ENCODE measurements at places on chromosomes 2 and 18.

GRCh38 chr2:176128982-176129796 lies at the start of gene HOXD8:
Gene HOXD8 (plus strand): TSS chr2:176129705. CDS start chr2:176130367, 662 bp downstream.
- no peak for DNase-seq

- DNase-seq = no peak
Measured at GRCh38 chr2:188795762-188796161, 178.4 kb upstream of the COL3A1 start.

- DNase-seq = no peak
Measured at GRCh38 chr18:57837917-57838548, 34.9 kb upstream of the ATP8B1 start.

GRCh38 chr2:675982-676646 lies 1.1 kb downstream of the TMEM18 start:
- no peak for DNase-seq

GRCh38 chr2:181312515-181312927 lies 144.7 kb upstream of the ITGA4 start:
- no peak for DNase-seq

GRCh38 chr2:59930430-59930829 lies 623.0 kb downstream of the BCL11A start:
- no peak for DNase-seq

- DNase-seq = no peak
Measured at GRCh38 chr18:35578481-35578880, 3.1 kb upstream of the GALNT1 start.

DNA sequence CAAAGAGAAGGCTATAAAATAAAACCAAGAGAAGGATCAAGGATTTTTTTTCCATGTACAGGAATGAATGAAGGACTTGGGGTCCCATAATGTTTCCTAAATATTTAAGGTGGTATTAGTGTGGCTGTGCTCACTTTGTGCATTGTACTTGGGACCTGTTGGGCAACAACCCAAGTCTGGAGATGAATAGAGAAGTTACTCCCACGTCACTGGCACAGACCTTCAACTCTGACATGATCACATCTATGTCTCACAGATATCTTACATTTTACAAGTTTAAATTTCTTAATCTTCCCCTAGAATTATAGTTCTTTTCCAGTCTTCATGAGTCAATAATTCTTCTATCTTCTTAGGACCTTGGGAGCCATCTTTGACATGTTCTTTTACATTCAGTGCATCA lies 133.4 kb downstream of the PLCL1 start:
- no peak for DNase-seq

DNA sequence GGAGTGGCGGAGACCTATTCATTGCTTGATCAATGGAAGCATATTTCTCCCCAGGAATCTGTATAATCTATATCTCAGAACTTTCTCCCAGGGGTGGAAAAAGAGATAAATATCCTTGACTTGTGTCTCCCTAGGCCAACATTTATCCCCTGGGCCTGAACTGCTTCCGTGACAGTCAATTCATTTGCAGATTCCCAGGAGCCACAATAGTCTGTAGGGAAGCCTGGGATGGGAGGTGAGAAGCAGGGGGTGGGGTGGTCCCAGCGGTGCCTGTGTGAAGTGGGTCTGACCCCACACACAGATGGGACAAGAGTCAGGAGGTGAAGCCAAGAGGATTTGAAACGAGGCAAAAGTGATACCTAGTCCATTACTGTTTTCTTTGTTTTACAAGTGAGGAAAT lies 166.8 kb downstream of the DPP10 start:
- DNase-seq = no peak

GRCh38 chr2:99971326-99971900 lies 171.0 kb downstream of the AFF3 start:
- no peak for DNase-seq

DNA sequence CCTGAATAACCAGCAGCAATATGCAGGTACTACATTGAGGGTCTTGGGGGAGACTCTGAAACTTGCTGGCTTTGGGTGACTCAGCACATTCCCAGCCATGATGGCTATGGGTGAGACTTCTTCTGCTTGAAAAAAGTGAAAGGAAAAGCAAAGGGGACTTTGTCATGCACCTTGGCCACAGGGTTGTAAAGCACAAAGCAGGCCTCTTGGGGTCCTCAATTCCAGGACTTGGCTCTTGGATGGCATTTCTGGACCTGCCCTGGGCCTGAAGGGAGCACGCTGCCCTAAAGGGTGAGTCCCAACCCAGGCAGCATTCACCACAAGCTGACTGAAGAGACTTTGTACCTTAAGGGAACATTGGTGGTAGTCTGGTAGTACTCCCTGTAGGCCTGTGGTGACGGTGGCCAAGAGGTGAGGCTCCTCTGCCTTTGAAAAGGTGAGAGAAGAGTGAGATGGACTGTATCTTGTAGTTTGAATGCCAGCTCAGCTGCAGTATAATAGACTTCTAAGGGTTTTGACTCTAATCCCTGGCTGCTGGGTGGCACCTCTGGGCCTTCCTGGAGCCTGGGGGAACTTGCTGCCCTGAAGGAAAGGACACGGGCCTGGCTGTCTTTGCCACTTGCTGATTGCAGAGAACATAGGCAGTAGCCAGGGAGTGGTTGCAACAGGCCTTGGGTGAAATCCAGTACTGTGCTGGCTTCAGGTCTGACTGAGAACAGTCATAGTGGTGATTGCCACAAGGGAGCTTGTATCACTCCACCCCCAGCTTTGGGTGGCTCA lies 36.5 kb upstream of the CYTIP start:
- no peak for DNase-seq

DNA sequence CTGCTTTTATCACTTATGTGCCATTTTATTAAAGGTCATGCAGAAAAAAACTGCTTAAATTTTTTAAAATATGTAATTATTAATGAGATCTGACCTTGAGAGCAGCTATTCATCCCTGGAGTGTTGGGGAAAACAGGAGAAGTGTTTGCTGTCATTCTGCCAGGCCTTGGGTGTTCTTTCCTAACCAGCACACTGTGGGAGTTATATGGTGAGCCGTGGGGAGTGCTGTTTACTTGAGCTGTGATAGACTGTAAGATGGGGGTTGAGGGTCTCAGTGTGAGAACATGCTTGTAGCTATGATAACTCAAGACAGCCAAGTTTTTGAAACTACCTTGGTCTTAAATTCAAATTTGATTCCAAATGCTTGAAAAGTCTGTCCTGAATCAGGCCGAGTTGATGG lies 101.3 kb upstream of the ARHGAP28 start:
- DNase-seq = no peak

DNA sequence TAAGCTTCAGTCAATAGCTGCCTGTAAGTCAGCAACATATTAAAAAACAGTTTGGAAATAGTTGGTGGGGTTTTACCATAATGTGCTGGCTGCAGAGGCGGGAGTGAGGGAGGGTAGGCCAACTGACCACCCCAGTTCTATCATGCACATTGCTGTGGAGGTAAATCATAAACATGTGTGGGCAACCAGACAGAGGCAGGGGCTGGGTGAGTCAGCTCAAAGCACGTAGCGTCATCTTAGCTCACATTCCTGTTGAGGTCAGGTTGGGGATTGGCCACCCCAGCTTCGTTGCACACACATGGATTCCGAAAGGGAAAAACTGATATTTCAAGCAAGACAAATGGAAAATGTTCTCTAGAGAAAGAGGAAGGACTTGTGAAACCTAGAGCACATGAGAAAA lies 19.5 kb downstream of the GPR45 start:
- no peak for DNase-seq

GRCh38 chr18:47915229-47915628 lies 15.2 kb downstream of the SMAD2 start:
- DNase-seq = no peak

- no peak for DNase-seq
Measured at GRCh38 chr18:48548011-48548771, 9.4 kb downstream of the CTIF start.

DNA sequence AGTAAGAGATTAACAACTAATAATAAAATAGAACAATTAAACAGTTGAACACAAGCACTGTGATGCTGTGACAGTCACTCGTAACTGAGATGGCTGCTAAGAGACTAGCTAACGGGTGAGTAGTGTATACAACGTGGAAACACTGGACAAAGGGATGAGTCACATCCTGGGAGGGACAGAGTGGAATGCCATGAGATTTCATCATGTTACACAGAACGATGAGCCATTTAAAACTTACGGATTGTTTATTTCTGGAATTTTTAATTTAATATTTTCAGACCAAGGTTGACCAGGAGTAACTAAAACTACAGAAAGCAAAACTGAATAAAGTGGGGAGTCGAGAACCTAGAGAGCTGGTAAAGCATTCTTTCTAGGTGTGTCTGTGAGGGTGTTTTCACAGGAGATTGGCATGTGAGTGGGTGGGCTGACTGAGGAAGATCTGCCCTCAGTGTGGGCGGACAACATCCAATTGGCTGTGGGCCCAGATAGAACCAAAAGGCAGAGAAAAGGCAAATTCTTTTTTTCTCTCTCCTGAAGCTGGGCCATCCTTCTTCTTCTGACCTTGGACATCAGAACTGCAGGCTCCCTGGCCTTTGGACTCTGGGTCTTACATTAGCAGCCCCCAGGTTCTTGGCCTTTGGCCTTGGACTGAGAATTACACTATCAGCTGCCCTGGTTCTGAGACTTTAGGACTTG lies 14.6 kb downstream of the TMSB10 start:
- no peak for DNase-seq

- no peak for DNase-seq
Measured at GRCh38 chr2:162155093-162155492, 3.0 kb upstream of the GCG start.

DNA sequence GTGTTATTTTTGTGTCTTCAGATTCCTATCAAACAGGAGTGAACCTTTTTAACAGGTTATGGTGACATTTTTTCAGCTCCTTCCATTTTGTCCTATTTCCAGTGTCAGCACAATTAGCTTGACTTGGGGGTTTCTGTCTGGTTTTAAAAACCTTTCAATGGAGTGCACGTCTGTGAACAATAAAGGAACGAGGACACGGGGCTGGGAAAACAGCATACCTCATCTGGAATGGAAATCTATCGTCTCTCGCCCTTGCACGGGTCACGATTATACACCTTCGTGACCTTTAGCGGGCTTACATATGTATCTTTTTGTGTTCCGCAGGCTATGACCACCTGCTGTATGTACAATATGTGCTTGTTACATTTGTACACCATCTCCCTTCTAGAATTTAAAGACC lies 2.3 kb upstream of the ZNF532 start:
- no peak for DNase-seq

Measured in activated naive CD8-positive, alpha-beta T cell treated with anti-CD3 and anti-CD28 coated beads, Interleukin-2, amount 50 U/mL, for 16 hours (primary cell).